ENCODE measurements at places on chromosomes 4 and X.

DNA sequence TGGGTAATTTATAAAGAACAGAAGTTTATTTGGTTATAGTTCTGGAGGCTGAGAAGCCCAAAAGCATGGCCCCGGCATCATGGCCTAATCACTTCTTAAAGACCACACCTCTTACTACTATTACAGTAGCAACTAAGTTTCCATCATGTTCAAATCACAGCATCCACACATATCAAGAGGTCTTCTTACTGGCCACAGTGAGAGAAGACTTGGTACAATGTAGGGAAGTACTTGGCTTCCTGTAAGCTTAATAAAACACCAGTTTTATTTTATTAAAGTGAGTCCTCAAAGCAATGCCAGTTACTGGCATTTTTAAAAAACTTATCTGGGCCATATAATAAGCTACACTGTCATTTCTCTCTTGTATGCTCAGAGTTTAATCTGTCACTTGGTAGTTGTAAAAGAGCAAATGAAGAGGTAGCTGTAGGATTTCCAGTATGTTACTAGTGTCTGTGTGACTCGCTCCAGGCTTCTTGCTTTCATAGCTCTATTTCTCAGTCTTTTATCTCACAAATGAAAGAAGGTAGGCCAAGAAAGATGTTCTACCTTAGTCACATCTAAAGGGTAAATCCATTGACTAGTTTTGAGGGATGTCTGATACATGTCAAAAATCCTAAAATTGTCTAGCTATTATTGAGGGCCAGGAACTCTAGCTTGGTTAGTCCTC, 159.2 kb upstream of the CPEB2 start:
- DNase-seq, result no peak

- peak; percentile 67 for DNase-seq
Observed at GRCh38 chr4:7073526-7074390, 5.9 kb upstream of the GRPEL1 start.

- no peak for DNase-seq
Observed at GRCh38 chr4:33931026-33931425, 2313.3 kb downstream of the ARAP2 start.

- no peak for DNase-seq
Observed at GRCh38 chr4:159079074-159079473, 23.8 kb upstream of the RAPGEF2 start.

DNA sequence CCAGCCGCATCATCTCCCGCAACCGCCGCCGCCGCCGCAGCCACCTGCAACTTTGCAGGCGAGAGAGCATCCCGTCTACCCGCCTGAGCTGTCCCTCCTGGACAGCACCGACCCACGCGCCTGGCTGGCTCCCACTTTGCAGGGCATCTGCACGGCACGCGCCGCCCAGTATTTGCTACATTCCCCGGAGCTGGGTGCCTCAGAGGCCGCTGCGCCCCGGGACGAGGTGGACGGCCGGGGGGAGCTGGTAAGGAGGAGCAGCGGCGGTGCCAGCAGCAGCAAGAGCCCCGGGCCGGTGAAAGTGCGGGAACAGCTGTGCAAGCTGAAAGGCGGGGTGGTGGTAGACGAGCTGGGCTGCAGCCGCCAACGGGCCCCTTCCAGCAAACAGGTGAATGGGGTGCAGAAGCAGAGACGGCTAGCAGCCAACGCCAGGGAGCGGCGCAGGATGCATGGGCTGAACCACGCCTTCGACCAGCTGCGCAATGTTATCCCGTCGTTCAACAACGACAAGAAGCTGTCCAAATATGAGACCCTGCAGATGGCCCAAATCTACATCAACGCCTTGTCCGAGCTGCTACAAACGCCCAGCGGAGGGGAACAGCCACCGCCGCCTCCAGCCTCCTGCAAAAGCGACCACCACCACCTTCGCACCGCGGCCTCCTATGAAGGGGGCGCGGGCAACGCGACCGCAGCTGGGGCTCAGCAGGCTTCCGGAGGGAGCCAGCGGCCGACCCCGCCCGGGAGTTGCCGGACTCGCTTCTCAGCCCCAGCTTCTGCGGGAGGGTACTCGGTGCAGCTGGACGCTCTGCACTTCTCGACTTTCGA, 654 bp downstream of the ATOH1 start:
- DNase-seq, result no peak

DNA sequence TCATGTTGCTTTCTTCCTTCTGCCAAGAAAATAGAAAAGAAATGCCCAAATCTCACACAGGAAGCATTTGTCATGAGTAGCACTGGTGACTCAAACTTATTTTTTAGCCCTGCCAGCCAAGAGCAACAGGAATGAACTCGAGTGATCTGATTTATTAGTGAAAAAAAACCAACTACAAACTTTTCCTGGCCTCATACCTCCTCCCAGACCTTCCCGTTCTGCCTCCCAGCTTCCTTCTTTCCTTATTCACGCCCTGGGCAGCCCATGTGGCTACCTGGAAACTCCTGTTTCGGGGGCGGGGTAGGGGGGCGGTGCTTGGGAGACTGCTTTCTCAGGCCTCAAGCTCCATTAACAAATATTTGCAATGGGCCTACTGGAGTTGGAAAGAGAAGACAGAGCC, 178.5 kb downstream of the NHS start:
- DNase-seq, result peak; percentile 51

GRCh38 chr4:120773641-120774040, 148.9 kb downstream of the PRDM5 start:
- peak; percentile 25 for DNase-seq

- no peak for DNase-seq
Observed at GRCh38 chr4:185298728-185299430, 89.5 kb downstream of the SNX25 start.

DNA sequence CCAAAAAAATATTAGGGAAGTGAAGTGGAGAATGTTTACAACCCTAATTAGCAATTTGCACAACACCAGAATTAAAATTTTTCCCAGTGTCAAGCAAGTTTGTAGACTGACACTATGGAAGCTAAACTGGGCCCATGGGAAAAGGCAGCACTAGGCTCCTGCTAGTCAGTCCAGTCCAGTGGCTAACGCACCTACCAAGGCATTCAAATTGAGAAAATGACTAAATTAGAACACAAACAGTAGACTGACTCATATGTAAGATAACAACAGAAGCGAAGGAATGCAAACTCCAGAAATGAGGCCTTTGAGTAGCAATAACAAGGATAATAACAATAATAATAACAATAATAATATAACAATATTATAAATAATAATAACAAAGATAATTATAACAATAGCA, 90.7 kb downstream of the GRIA3 start:
- DNase-seq, result peak; percentile 8

GRCh38 chr4:147730333-147730732, 1.6 kb upstream of the ARHGAP10 start:
- DNase-seq, result peak; percentile 61

- peak; percentile 2 for DNase-seq
Observed at GRCh38 chr4:161442921-161443320, 720.9 kb downstream of the FSTL5 start.

GRCh38 chrX:48617542-48618340, 20.4 kb downstream of the WDR13 start:
- peak; percentile 73 for DNase-seq

GRCh38 chr4:75385106-75385505, 129.1 kb downstream of the RCHY1 start:
- no peak for DNase-seq

DNA sequence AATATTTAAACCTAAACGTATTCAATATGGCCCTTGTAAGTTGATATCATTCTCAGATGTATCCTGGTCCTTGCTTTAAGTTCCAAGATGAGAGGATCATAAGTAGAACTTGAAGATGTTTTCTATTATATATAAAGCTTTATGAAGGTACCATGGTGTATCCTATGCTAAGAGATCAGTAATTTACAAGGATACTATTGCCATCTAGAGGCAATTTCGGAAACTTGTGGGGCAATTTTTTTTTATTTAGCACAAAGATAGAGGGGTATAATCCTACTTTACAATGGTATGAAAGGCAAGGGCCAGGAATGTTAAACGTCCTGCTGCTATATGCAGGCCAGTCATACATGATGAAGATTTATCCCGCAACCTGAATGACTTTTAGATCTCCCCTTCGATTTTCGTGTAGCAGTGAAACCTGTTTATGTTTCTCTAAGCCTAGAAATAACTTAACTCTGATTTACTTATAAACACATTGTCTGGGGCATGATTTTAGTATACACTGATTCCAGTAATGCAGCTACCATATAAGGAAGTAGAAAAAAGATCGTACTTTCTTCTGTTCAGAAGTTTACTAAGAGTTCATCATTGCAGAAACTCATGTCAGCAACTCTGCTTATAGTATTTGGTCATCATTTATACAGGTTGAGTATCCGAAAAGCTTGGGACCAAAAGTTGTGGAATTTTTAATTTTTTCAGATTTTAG, 2.6 kb downstream of the SLC25A31 start:
- peak; percentile 76 for DNase-seq

DNA sequence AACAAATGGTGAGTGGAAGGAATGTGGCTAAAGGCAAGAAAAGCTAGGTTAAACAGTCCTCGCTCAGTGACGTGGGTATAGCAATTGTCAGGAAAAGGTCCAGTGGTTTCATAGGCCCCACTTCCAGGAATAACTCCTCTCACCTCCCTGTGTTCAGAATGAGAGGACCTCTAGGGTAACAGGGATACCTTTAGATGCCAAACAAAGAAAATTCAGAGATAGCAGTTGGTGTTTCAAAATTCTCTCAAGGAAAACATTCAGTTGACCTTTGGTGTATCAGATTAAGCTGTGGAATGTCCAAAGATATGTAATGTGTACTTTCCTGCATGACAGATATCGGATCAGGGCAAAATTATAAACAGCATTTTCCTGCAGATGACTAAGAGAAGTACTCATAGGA, 155.9 kb downstream of the ARHGAP6 start:
- peak; percentile 81 for DNase-seq

- DNase-seq, result no peak
Observed at GRCh38 chr4:10135260-10135659, 18.7 kb upstream of the WDR1 start.

- DNase-seq, result no peak
Observed at GRCh38 chrX:149511081-149511480, 6.0 kb upstream of the IDS start.

GRCh38 chrX:76454456-76454927, 27.0 kb downstream of the MAGEE1 start:
- DNase-seq, result peak; percentile 17

- no peak for DNase-seq
Observed at GRCh38 chr4:99759988-99760387, 56.6 kb upstream of the DAPP1 start.

DNA sequence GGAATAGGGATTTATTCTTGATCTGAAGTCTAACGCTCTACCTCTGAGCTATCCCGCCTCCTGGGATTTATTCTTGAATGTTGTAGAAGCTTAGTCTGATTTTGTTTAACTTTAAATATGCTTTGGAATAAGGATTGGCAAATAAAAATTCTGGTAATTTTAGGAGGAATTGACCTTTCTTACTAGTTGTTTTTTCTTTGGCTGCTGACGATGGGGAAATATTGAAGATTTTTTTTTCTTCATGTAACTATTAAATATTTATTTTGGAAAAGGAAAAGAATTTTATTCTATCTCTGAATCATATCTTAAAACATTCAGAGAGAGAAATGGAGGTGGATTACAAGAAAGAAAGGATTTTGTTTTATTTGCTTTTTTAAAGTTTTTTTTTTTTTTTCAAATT, 122.9 kb downstream of the PDLIM5 start:
- DNase-seq, result no peak

DNA sequence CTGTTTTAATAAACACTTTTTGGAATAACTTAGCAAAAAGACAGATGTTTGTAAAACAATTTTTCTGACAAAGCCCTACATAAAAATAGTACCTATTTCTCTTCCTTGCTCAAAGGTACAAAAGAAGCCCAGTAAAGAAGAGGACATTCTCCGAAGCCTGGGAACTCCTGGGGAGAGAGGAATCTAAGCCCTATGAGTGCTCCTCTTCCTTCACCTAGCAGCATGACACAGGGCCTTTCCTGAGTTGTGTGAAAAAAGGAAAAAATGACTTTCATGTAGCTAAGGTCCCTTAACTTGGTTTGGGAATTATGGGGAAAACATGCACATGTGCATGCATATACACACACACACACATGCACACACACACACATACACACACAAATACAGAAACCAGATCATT, 586.9 kb downstream of the TMA16 start:
- no peak for DNase-seq

- peak; percentile 75 for DNase-seq
Observed at GRCh38 chrX:69165087-69165651, at the start of gene PJA1. Gene PJA1, minus strand, starts transcription at chrX:69165453. Its CDS starts 2,380 bp downstream, at chrX:69163073.

- DNase-seq, result no peak
Observed at GRCh38 chr4:140739971-140740370, 16.2 kb downstream of the TBC1D9 start.

GRCh38 chrX:39309018-39309635, 507.9 kb downstream of the MID1IP1 start:
- DNase-seq, result peak; percentile 55

GRCh38 chrX:123184866-123185276, 793 bp downstream of the GRIA3 start:
- DNase-seq, result no peak

DNA sequence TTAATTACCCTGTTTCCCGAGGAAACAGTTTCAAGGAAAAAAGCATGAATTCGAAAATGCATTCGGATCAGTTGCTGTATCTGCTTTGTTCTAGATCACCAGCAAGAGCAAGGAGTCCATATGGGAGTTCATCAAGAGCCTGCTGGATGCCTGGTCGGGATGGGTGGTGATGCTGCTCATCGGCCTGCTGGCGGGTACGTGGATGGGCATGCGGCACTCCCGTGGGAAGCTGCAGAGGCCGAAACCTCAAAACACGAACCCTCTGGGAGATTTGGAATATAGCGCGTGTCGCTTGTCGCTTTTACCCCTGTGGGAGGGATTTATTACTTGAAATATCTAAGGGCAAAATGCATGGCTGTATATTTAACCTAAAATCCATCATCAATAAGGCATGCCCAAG, 30.6 kb downstream of the CLCN4 start:
- DNase-seq, result no peak

GRCh38 chr4:144289667-144290428, 149.3 kb upstream of the GYPA start:
- DNase-seq, result peak; percentile 77

DNA sequence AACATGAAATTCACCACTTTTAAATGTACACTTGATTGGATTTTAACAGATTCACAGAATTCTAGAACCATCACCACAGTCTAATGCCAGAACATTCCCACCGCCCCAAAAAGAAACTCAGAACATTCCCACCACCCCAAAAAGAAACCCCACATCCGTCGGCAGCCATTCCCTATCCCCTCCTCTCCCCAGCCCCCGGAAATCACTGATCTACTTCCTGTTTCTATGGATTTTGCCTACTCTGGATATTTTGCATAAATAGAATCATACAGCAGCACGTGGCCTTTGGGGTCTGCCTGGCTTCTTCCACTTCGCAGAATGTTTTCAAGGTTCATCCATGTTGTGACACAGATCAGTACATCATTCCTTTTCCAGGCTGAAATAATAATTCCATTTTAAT, 79.3 kb downstream of the PPP2R2C start:
- no peak for DNase-seq
